Fibroblast of skin of right biceps (primary cell): ENCODE measurements at places on chromosomes 6 and 20.

GRCh38 chr20:61835301-61835700 is 230.4 kb downstream of the TAF4 start:
- DNase-seq, result peak; percentile 23

DNA sequence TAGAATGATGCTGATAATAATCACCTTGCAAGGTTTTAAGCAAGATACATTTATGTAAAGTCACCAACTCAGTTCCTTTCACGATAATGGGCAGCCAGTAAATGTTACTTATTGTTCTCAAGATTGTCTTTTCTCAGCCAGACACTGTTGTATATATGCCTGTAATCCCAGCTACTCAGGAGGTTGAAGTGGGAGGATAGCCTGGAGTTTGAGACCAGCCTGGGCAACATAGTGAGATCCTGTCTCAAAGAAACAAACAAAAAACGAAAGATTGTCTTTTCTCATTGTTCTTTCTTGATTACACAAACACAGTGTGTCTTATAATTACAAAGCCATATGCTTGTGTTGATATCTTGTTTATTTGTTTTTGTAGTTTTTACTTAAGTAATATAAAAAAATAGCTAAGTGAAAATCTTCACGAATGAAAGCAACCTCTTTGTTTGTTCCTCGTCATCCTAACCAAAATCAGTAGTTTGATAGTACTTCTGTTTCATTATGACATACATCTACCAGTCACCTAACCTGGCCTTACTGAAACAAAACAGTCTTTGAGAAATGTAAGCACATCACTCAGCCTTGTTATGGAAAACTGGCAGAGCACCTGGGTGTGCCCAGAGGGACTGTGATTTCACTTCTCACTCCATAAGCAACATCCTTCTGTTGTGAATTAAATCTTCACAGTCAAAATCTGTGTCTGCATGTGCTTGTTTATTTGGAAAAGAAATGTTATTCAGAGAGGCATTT is 436.2 kb upstream of the SOX4 start:
- no peak for DNase-seq

DNA sequence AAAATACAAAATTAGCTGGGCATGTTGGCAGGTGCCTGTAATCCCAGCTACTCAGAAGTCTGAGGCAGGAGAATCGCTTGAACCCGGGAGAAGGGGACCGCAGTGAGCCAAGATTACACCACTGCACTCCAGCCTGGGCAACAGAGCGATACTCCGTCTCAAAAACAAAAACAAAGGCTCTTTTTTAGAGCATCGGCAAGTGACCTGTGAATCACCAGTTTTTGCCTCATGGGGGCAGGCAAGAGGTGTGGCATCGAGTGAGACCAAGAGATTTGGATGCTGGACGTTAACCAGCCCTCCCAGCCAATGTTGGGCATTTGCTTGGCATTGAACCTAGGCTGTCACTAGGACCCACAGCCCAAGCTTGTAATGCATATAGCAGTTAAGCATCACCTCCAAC is 14.6 kb upstream of the CDK5RAP1 start:
- no peak for DNase-seq

DNA sequence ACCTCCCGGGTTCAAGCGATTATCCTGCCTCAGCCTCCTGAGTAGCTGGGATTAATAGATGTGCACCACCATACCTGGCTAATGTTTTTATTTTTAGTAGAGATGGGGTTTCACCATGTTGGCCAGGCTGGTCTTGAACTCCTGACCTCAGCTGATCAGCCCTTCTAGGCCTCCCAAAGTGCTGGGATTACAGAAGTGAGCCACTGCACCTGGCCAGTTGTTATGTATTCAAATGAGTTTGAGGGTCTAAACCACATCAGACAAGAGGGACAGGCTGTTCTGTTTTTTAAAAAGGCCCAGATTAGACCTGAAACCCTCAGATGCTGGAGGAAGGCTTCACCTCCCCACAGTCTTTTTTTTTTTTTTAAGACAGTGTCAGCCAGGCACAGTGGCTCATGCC is 4.1 kb upstream of the SPAG4 start:
- DNase-seq, result no peak

DNA sequence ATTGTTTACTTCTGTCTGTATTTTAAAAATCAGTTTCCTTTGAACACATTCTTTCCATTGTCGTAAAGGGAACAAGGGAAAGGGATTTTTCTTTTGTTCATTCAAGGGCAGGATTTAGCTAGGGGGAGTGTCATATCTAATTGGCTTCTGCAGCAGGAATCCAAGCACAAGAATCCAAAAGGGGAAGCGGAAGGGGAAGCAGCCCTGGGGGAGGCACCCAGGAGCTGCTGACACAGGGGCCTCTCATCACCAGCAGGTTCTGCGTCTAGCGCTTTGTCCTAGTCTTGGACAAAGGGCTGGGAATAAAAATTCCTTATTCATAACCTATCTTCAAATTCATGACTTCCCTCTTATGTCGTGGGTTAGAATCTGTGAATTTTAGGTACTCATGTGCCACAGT is 13.7 kb downstream of the RIPK1 start:
- DNase-seq, result no peak

DNA sequence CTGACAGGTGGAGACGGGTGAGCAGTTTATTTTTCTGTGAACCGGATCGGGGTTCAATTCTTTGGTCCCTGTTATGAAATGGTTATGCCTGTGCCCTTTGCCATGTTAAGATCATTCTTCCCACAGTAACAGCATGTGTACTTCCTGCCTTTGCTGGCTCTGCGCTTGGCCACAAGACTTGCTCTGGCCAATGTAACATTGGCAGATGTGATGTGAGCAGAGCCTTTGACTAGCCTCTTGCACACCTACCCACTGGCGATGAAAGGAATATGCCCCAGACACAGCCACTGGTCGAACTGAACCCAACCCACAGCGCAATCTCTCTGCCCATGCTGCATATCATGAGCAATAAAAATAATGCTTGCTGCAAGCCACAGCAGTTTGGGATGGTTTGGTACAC is 31.9 kb downstream of the JAG1 start:
- no peak for DNase-seq

- DNase-seq, result peak; percentile 32
Measured at GRCh38 chr6:142531727-142532126, 229.9 kb downstream of the ADGRG6 start.
